Stimulated activated naive CD8-positive, alpha-beta T cell treated with anti-CD3 and anti-CD28 coated beads, Interleukin-15, amount 100 ng/mL, for 72 hours (primary cell): ENCODE measurements at places on chromosomes 12 and 14.
A peak's percentile ranks its signal among the peaks of the same experiment; 100 is the strongest.

DNA sequence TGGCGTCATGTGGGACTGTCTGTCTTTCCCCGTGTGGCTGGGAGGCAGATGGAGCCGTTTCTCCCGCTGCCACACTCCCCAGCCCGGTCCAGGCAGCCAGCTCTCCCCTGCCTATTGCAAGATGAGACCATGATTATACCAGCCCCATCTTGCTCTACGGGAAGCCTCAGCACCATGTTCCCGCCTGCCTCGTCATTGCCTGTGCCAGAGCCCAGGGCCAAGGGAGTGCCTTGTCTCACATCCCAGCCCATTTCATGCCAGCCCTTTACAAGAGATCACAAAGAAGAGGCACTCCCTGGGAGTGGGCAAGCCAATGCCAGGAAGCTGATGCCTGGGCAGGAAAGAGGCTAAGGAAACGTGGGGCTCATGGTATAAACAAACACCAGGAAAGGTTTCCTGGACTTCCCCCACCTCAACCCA is 23.9 kb downstream of the GPR68 start:
- no peak for DNase-seq

DNA sequence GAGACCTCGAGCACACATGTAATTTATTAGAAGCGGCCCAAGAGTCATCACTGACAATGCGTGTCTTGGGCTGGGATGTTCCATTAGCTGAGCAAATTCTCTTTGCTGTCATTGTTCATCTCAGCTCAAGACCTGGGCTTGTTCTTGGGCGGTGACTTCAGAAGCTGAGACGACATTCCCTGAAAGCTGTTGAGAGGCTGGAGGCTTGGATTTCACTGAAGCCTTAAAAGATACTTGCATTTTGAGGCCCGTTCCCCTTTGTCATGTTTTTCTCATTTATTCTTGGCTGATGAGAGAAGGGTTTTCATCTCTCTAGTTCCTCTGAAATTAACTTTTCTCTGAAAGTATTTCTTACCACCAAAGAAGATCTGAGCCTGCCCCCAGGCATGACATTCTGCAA is 16.6 kb upstream of the SUSD6 start:
- DNase-seq: no peak

GRCh38 chr14:64507376-64508156 is 3.0 kb downstream of the ZBTB1 start:
- no peak for DNase-seq

GRCh38 chr14:50501642-50502041 is 30.7 kb downstream of the MAP4K5 start:
- DNase-seq: no peak

DNA sequence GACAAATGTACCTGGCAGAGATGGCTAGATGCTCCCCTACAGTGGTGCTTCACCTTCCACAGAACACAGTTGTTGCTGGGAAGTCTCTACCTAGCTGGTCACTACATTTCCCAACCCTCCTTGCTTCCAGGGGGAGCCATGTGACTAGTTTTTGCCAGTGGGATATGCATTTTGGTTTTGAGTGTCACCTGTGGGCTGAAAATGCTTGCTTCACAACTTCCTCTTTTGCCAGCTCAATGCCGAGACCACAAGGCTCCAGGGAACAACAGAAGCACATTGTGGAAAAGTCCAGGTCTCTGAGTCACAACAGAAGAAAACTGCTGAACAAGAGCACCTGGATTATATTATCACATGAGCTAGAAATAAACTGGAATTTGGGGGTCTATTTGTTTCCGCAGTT is 48.5 kb upstream of the ARHGAP5 start:
- DNase-seq: no peak

- DNase-seq: no peak
Measured at GRCh38 chr12:93679308-93679925, 2.2 kb downstream of the CRADD start.

- DNase-seq: no peak
Measured at GRCh38 chr12:130705178-130705822, 10.8 kb downstream of the RIMBP2 start.

DNA sequence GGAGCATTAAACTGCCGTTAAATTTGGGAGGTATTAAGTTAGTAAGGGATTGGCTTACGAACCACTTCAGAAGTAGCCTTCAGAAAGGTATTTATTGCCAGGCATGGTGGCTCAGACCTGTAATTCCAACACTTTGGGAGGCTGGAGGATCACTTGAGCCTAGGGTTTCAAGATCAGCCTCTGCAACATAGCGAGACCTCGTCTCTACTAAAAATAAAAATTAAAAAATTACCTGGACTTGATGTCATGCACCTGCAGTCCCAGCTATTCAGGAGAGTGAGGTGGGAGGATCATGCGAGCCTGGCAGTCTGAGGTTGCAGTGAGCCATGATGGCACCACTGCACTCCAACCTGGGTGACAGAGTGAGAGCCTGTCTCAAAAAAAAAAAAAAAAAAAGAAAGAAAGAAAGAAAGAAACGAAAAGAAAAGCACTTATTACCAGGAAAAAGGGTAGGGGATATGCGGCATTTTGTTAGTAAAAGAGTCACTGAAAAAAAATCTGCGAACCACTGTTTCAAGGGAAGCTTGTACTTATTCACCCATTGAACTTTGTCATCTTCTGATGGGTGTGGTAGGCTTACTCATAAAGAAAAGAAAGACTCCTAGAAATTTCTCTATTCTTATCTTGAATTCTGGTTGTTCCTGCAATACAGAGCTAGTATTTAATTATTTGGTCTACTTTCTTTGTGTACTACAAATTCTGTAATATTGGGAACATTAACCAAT is 33.6 kb upstream of the PLEKHA5 start:
- DNase-seq: no peak

GRCh38 chr14:74911704-74912103 is 11.4 kb downstream of the RPS6KL1 start:
- DNase-seq: no peak

- no peak for DNase-seq
Measured at GRCh38 chr14:100898465-100898864, 5.1 kb downstream of the RTL1 start.

GRCh38 chr14:34181338-34181737 is 230.5 kb upstream of the EGLN3 start:
- no peak for DNase-seq

DNA sequence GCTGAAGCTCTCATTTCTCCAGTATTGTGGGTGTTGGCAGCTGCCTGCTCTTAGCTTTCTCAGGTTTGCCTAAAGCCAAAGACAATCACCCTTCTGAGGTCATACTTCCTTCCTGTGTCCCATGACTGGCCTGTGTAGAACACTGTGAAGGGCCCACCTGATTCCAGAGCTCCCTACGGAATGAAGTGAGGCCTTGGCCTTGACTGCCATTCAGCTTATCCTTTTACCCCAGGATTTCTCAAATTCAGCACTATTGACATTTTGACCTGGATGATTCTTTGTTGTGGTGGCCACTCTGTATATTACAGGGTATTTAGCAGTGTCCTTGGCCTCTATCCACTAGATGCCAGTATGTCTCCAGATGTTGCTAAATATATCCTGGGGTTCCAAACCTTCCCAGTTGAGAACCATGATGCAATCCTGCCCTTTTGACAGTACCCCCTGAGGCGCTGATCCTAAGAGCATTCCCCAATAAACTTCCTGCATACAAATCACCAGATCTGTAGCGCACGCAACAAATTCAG is 112.3 kb upstream of the KRR1 start:
- DNase-seq: no peak

DNA sequence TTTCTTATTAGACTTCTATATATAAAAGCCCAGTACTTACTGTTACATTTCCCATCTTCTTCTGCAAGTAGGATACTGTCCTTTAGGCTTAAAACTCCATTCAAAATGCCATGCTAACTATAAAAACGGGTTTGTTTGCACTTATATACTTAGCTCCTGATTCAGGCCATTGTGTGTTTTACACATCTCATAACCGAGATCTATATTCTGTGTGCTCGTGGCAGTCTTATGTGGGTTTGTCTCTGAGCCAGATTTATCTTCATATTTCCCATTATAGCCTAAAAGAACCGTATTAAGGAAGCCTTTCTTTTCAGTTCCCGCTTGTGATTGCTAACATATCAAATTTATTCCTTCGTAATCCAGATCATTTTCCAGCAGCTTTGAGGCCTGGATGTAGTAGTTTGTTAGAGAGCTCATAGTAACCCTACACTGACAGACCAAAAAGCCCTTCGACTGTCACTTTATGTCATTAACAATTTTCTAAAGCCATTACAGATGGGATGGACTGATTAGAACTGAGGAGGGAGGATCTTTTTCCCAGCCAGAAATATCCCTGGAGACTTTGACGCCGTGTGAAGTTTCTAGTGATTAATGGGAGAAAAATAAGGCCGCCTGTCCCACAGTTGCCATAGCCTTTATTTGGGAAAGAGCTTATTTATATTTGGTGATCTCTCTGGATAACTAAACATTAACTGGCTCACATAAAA is 508.5 kb downstream of the FOXG1 start:
- DNase-seq: no peak

DNA sequence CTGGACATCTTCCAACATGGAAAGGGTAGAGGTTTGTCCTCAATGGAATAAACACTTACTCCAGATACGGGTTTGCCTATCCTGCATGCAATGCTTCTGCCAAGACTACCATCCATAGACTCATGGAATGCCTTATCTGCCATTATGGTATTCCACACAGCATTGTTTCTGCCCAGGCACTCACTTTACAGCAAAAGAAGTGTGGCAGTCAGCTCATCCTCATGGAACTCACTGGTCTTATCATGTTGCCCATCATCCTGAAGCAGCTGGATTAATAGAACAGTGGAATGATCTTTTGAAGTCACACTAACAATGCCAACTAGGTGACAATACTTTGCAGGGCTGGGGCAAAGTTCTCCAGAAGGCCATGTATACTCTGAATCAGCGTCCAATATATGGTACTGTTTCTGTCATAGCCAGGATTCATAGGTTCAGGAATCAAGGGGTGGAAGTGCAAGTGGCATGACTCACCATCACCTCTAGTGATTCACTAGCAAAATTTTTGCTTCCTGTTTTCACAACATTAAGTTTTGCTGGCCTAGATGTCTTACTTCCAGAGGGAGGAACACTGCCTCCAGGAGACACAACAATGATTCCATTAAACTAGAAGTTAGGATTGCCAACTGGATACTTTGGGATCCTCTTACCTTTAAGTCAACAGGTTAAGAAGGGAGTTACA is 140.4 kb downstream of the SLC35F4 start:
- no peak for DNase-seq

- DNase-seq: no peak
Measured at GRCh38 chr12:42196723-42197603, 41.1 kb downstream of the YAF2 start.

DNA sequence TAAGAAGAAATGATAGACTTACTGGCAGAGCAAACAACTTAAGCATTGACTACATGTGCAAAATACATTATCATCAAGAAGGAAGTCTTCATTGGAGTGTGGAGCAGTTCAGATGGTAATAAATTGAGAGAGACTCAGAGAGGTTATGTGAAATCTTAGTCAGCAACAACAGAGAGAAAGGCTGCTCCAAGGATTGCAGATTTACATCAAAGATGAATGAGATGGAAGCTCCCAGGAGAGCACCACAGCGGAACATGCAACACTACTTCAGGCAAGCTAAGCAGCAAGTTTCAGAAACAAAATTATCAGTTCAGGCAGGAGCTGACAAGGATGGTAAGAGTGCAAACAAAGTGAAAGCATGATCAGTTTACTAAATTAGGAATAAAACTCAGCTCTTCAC is 882.3 kb downstream of the LRFN5 start:
- DNase-seq: no peak

GRCh38 chr12:84857525-84858208 is 54.9 kb downstream of the SLC6A15 start:
- DNase-seq: no peak

DNA sequence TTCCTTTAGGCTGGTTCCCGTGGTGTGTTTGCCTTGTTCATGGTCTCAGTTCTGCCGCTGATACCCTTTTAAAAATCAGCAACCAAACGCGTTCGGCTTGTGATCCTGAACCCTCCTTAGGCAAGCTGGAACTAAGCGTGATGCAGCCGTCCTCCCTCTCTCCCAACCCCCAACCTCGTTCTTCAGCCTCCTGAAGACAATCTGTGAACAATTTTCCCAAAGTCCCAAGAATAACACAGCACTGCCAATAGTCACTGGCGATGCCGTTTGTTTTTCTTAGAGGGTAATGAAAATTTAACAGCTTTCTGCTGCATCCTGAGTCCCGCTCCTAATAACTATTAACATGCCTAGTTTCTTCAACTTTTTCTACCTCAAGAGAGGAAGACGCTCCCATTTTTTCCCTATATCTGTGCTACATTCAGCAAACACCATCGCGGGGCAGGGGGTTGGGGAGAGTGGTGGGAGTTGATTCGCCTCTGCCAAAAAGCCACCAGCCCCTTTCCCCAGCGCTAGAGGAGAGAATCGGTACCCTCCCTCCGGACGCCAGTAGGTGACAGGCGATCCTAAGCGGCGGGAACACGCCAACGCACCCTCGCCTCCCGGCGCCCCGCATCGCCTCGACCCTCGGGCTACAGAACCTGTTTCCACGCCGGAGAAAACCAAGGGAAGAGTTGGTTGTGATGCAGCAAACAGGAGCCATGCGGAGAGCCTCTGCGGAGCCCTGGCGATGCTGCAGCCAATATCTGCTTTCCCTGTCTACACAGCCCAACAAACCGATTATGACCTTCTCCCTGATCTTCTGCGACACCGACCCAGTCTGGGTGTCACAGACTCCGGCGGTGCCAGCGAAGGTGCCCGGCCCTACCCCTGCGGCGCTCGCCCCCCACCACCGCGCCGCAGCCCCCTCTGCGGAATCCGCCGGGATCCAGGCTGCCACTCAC is 752 bp downstream of the PRICKLE1 start:
- peak; percentile 16 for DNase-seq

DNA sequence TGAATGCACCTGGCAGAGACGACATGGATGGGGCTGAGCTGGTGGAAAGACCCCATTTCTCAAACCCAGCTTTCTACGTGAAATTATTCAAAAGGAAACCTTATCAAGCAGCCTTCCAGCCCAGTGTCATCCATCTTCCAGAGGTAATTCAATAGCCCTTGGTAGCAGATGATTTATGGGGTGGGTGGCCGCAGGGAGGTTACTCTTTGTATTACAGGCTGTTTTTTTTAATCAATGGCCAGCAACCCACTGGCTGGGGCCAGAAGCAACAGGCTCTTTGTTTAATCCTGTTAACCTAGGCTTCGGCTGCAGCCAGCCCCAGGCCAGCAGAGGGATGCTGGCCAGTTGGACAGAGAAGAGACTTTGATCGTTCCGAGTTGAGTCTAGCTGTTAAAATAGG is 139.8 kb upstream of the SRRM4 start:
- DNase-seq: no peak
